ENCODE measurements at places on chromosomes 2 and 18.

- no peak for DNase-seq
Measured at GRCh38 chr2:99468155-99468554, 21.7 kb downstream of the REV1 start.

DNA sequence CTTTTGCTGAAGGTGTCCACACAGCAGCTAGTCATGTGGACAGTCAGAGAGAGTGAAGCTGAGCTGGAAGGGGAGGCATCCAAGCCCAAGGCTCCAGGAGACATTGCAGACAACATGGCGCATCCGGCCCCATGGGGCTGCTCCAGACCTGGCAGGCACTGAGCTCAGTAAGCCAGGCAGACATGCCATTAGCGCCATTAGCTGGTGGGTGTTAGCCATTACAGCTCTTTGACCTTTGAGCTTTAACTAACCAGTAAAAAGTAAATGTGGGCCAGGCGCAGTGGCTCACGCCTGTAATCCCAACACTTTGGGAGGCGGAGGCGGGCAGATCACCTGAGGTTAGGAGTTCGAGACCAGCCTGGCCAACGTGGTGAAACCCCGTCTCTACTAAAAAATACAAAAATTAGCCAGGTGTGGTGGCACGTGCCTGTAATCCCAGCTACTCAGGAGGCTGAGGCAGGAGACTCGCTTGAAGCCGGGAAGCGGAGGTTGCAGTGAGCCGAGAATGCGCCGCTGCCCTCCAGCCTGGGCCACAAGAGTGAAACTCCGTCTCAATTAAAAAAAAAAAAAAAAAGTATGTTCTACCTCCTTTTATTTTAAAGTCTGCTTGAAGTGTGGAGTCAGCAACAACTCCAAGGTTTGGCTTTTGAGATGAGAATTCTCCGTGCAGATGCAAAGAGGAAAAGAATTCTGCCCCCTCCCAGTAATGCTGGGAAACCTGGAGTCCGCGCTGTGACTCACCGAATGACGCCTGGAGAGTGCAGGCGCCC, 69.4 kb downstream of the TWSG1 start:
- no peak for DNase-seq

DNA sequence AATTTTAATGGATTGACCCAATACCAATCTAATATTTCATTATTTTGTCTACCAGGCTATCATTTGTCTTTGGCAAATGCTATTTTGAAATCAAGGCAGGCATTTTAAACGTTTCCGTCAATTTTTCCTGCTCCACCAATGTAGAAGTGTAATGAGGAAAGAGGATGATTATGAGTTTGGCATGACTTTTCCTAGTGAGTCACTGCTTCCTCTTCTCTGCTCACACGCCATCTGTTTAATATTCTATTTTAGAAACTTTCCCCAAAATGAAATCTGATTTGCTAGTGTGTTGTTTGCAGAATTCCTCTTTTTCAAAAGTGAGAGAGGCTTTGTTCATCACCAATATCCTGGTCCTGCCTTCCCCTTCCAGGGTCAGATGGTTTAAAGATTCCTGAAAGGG, 42.5 kb upstream of the PID1 start:
- DNase-seq = no peak

GRCh38 chr18:11570769-11571412, 38.5 kb upstream of the SLC35G4 start:
- no peak for DNase-seq

DNA sequence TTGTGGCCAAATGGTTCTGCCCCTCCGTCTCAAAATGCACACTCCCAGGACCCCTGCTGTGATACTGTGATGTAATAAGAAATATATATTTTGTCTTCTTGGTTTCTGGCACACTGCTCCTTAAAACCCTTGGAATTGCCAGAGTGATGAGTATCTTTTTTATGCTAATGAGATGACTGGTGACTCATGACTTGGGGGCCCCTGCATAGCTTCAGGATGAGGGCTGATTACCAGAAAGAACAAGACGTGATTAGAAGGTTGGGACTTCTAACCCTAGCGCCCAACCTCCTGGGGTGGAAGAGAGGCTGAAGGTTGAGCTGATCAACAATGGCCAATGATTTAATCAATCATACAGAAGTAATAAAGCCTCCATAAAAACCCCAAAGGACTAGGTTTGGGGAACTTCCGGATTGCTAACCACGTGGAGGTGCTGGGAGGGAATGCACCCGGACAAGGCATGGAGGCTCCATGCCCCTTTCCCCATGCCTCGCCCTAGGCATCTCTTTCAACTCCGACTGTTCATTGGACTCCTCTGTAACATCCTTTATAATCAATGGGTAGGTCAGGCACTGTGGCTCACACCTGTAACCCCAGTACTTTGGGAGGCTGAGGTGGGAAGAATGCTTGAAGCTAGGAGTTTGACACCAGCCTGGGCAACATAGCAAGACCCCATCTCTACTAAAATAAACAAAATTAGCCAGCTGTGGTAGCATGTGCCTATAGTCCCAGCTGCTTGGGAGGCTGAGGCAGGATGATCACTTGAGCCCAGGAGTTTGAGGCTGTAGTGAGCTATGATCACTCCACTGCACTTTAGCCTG, 89.1 kb downstream of the HS1BP3 start:
- DNase-seq = no peak

GRCh38 chr2:27209621-27210401, 2.0 kb upstream of the ATRAID start:
- DNase-seq = no peak

DNA sequence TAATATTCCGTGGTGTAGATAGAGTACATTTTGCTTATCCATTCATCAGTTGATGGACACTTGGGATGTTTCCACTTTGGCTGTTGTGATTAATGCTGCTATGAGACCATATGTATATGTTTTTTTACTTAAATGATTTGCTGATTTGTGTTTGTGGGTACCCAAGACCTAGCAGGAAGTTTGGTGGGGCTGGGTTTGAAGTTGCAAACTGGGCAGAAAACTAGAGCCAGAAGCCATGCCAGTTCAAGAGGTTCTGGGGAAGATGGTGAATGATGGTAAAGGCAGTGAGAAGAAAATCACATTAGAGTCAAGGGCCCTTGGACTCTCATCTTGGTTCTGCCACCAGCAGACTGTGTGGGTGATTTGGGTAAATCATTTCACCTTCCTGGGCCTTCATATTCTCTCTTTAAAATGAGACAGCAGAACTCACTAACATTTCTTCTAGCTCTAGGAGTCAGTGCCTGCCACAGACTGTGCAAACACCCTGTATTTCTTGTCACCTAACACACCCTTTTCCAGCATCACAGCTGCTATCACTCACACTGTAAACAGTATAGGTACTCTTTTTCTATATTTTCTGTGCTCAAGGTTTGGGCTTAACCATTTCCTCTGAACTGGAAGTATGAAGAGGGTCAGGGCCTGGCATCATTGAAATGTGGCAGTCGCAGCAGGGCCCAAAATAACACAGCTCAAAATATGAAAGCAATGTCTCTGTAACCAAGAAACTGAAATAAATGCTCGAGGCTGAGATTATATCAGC, 8.4 kb upstream of the CTLA4 start:
- no peak for DNase-seq

DNA sequence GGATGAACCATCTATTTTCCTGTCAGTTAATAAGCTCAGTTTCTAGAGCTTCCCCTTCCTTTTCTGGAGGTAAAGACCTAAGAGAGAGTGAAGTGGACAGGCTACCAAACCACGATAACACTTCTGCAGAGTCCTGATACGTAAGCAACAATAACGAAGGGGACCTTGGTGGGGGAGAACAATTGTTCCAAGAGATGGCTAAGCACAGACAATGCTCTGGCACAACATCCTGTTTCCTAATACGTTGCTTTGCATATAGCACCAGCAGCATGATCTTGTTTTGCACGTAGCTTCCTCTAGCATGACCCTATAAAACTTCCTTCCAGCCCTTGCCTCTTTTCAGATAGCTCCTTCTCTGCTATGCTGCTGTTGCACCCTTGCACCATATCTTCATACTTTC, 247.3 kb downstream of the RAD51AP2 start:
- no peak for DNase-seq

DNA sequence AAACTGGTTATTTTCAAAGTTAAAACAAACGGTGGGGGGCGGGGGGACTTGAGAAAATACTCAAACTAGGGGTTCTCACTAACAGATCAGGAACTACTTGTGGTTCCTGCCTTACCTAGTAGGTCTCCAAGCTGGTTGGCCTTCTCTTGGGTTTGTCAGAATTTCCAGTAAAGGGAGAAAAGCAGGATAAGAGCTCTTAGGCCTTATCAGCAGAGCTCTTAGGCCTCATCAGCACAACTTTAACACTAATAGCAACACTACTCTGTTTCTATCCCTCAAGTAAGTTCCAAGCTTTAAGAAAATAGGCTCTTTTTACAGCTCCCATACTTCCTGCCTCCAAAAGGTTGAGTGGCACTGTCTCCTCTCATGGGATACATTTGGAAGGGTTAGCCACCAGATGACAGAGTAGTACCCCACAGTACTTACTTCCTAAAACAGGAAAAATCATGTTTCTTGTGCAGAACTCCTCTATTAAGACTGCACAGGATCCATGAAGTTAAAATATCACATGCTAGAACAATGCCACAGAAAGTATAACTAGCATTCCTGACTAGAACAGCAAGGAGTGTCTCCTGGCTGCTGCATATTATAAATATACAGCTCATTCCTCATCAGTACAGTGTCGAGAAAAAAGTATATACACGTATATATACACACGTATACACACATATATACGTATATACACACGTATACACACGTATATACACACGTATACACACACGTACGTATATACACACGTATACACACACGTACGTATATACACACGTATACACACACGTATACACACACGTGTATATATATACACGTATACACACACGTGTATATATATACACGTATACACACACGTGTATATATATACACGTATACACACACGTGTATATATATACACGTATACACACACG, 6.1 kb downstream of the FBXO11 start:
- DNase-seq = no peak

GRCh38 chr2:145652571-145653545, 1132.9 kb upstream of the ZEB2 start:
- DNase-seq = no peak

DNA sequence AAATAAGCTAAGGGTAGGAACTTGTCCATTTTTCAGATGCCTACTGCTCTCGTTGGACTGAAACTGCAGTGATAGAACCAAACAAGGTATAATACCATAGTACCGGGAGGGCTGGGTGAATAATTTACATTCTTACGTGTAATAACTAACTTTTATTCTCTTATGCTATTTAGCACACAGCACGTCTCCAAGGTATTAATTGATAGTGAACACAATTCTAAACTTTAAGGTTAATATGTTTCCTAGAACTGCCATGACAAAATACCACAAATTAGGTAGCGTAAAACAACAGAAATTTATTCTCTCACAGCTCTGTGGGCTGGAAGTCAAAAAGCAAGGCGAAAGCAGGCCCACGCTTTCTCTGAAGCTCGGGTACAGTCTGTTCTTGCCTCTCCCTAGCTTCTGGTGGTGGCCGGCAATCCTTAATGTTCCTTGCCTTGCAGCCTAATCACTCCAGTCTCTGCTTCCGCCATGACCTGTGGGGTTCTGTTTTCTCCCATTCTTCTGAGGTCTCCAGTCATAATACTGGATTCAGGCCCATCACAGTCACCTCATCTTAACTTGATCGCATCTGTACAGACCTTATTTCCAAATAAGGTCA, 5.6 kb upstream of the BCL2 start:
- no peak for DNase-seq

DNA sequence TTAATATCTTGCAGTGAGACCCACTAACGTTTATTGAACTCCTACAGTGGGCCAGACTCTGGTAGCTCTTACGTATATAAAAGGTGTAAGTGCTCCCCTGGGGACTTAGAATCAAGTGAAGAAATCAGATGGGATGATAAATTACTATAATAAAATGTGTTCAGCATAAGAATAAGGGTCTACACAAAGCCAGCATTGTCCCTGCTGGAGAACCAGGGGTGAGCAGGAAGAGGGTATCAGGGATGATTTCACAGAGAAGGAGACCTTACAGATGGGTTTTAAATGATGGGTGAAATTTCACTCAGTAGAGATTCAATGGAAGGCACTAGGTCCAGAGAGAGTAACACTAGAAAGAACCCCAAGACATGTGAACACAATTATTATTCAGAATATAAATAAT, 20.7 kb downstream of the NRXN1 start:
- no peak for DNase-seq

GRCh38 chr2:113776949-113777348, 20.5 kb upstream of the SLC35F5 start:
- no peak for DNase-seq

DNA sequence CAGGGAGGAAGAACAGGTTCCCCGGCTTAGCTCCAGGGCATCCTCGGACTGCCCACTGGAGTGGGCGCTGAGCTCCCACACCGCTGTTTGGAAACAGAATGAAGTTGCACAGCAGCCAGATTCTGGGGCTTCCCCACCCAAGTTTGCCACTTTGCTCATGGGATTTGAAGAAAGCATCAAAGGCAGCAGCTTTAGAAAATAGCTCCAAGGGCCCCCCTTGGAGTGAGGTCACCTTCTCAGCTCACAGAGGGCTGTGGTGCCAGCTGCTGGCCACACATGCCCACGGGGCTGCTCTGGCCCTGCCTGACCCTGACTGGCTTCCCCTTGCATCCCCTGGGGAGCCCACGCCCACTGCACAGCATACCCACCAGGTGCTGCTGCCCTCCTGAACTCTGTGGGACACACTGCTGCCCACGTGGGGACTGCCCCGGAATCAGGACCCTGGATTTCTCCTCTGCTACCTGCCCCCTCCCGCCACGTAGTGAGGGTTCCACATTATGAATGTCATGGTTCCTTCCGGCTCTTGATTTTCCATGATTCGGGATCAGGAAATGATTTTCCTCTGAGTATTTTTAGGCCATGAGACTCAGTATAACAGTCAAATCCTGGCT, 70.3 kb downstream of the TGOLN2 start:
- no peak for DNase-seq
